Sciatic nerve (tissue), 2 donors: ENCODE measurements at places on chromosomes 16 and 17.

GRCh38 chr17:72365857-72366414 lies 245.1 kb downstream of the SOX9 start:
- DNase-seq, result no peak

DNA sequence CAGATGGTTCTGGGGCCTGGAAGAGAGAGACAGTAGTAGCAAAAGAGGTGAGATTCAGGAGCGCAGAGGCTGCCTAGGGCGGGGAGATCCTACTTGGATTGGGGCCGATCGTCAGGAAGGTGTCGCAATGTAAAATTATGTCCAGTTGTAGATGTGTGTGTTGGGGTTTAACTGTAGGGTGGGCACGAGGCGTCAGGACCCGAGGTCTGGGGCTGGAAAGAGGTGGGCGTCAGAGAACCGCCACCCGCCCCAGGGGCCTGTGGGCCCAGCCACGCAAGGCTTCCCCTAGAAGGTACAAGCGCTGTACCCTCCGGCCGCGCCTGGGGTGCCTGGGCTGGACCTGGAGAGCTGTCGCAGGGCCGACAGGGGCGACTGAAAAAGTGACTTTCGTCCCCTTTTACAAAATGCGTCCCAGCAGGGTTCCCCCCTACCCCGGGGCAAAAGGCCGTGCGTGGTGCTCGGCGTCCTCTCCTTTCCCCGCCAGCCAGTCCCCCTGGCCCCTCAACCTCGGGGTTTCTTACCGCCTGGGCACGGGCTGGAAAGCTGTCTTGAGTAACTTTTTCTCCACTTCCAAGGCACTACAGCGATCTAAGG lies 2.8 kb downstream of the IRX3 start:
- DNase-seq, result peak; percentile 54

DNA sequence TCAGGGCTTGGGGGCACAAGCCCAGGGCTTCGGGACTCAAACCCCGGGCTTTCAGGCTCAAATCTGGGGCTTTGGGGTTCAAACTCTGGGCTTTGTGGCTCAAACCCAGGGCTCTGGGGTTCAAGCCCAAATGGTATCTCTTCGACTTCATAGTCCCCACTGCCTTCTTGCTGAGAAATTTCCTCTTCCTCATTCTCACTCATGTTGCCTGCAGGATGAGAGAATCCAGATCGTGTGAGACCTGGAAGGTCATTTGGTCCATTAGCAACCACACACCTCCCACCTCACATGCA lies 576 bp downstream of the ZNF768 start:
- no peak for DNase-seq

- DNase-seq, result no peak
Measured at GRCh38 chr16:50694206-50694605, 800 bp downstream of the NOD2 start.

DNA sequence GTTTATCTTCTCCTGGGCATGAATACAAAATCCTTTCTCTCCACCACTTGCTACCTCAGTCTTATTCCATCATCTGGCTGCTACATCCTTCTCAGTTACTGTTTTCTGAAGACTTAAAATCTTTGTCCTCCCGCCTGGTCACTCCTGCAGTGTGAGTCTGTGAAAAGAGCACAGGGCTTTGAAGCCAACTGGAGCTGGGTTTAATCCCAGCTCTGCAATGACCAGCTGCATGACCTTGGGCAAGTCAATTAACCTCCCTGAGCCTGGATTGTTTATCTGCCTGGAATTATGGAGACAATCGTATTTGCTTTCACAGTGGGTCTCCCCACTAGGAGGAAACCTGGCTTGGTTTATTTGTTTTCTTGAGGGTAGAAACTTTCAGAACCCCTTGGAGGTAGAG lies 183.2 kb downstream of the GSG1L start:
- no peak for DNase-seq

DNA sequence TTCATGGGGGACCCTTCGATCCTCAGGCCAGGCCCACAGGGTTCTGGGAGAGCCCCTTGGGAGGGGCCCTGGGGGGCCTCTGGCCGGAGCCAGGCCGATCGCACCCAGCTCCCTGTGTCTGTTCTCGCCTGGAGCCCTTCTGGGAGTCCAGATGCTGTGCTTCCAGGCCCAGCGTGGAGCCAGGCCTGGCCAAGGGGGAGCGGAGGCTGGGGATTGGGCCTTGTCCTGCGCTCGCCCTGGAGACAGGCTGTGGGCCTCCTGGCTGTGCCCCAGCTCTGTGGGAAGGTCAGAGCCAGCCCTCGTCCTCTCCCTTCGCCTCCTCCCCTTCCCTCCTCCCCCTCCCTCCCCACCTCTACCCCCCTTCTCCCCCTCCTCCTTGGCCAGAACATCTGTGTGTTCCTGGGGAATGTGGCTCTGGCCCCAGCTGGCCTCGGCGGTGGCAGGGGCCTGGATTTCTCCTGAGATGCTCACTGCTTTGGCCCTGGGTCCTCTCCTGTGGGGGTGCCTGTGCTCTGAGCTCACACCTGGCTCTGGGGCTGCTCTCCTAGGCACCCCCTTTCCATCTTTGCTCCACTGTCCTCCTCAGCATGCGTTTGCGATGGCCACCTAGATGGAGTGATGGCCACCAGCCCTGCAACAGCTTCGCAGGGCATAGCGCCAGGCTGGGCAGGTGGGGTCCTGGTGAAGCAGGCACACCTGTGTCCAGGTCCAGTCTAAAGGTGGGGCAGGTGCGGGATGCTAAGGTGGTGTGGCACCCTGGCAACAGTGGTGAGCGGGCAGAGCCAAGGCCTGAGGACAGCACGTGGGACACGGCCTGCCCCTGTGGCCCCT lies 90.6 kb upstream of the CIBAR2 start:
- DNase-seq, result peak; percentile 80

DNA sequence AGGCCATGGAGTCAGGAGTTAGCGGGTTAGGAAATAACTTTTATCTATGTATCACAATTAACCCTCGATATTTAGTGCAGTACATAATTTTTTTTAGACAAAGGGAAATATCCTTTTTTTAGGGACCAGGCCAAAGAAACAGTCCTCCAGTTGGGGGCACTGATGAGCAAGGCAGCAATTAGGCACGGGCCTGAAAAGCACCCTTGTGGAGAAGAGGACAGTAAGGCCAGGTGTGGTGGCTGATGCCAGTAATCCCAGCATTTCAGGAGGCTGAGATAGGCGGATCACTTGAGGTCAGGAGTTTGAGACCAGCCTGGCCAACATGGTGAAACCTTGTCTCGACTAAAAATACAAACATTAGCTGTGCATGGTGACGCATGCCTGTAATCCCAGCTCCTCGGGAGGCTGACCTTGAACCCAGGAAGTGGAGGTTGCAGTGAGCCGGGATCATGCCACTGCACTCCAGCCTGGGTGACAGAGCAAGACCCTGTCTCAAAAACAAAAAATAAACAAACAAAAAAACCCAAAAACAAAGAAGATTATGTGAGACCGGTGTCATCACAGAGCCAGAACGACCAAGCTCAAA lies 158.3 kb upstream of the NOL11 start:
- DNase-seq, result no peak

GRCh38 chr16:9836118-9836736 lies 346.0 kb downstream of the GRIN2A start:
- DNase-seq, result no peak

- DNase-seq, result no peak
Measured at GRCh38 chr17:9181640-9182039, 160.3 kb downstream of the NTN1 start.

DNA sequence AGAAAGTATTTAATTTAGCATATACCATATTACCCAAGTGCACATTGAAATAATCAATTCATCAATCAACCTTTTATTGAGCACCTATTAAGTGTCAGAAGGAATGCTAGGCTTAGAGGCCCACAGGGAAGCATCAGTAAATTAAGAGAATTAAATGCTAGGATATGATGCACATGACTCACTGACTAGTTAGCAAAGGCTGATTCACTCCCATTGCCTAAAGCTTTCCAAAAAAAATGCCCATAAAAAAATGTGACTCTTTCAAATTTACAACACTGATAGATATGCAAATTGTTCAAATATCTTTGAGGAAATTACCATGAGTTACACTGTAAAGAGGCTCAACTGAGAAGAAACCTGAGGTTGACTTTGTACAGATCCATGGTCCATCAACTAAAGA lies 883.3 kb downstream of the CDH11 start:
- no peak for DNase-seq

GRCh38 chr17:5819921-5820685 lies 235.8 kb upstream of the NLRP1 start:
- no peak for DNase-seq

DNA sequence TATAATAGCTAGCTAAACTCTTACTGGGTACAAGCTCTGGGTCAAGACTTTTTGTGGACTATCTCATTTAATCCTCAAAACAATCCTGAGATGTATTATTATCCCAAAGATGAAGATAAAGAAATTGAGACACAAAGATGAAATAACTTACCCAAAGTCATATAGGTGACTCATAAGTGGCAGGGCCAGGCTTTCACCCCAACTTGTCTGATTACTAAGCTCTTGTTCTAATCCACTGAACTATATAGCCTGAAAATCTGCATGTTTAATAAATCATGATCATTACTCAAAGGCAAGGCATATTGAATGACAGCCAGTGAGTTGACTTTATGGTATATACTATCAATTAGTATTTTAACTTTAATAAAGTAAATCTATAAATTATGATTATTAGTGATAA lies 77.4 kb downstream of the SKAP1 start:
- no peak for DNase-seq

DNA sequence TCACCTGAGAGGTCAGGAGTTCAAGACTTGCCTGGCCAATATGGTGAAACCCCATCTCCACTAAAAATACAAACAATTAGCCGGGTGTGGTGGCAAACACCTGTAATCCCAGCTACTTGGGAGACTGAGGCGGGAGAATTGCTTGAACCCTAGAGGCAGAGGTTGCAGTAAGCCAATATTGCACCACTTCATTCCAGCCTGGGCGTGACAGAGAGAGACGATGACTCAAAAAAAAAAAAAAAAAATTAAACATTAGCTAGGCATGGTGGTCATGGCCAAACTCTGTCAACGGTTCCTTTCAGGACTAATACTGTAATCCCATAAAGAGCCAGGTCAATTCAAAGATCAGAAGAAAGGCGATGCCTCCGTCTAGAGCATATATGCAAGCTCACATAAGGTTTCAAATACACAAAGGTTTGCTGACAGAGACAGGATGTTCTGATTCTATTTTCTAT lies 2.4 kb downstream of the RNF157 start:
- DNase-seq, result no peak

- DNase-seq, result peak; percentile 77
Measured at GRCh38 chr17:40309031-40309948, at the start of gene RARA. Gene RARA, plus strand, starts transcription at chr17:40309180. Its CDS starts 22,039 bp downstream, at chr17:40331219.

- no peak for DNase-seq
Measured at GRCh38 chr16:10943064-10943353, 741 bp upstream of the DEXI start.

DNA sequence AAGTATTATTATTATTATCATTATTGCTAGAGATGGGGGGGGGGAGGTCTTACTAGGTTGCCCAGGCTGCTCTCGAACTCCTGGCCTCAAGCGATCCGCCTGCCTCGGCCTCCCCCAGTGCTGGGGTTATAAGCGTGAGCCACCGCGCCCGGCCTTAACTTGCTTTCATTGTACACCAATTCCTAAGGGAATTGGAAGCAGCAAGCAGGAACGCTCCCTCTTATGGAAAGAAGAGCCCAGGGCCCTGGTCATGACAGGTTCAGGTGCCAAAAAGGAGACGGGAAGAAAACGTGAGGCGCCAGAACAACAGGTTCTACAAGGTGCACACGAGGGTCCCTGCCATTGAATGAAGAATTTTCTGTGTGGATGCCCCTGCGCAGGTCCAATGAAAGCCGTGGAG lies 540 bp upstream of the RPL38 start:
- DNase-seq, result no peak

- no peak for DNase-seq
Measured at GRCh38 chr16:68642047-68642435, 3.1 kb upstream of the CDH3 start.

DNA sequence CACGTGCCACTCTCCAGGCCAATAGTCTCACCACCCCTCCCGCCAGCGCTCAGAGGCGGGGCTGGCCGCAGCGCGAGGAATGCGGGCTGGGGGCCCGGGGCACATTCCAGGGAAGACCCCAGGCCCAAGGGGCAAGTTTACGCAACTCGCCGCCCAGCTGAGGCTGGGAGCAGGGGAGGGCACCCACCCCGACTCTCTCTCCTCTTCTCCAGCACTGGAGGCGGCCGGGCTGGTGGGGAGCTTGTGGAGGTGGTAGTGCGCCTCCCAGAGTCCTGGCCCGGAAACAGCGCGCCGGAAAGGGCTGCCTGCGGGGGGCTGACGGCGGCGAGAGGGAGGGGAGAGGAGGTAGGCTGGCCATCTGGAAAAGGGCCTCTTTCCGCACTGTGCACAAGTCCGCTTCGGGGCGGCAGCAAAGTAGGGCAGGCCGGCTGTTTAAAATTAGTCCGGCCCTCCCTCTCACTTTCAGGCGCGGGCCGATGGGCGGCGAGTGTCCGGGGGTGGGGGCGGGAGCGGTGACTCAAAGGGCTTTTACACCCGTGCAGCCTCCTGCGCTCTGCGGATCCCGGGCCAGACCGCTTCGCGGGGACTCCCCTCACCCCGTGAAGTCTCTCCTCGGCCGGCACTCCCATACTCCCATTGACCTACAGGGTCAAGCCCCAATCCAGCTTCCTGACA lies 1.1 kb downstream of the FHOD1 start:
- DNase-seq, result peak; percentile 87

- DNase-seq, result no peak
Measured at GRCh38 chr16:76303637-76304314, 26.6 kb downstream of the CNTNAP4 start.

DNA sequence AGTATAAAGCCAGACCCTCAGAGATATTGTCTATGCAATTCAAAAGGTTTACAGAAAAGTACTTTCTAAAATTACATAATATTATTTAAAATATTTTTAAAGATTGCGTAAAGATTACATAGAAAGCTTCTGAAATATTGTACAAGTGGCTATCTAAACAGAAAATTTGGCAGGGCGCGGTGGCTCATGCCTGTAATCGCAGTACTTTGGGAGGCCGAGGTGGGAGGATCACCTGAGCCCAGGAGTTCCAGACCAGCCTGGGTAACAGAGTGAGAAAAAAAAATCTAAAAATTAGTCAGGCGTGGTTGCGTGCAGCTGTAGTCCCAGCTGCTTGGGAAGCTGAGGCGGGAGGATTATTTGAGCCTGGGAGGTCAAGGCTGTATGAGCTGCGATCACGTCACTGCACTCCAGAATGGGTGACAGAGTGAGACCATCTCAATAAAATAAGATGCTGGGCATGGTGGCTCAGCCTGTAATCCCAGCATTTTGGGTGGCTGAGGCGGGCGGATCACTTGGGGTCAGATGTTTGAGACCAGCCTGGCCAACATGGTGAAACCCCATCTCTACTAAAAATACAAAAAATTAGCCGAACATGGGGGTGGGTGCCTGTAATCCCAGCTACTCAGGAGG lies 18.1 kb downstream of the UBN1 start:
- DNase-seq, result no peak

DNA sequence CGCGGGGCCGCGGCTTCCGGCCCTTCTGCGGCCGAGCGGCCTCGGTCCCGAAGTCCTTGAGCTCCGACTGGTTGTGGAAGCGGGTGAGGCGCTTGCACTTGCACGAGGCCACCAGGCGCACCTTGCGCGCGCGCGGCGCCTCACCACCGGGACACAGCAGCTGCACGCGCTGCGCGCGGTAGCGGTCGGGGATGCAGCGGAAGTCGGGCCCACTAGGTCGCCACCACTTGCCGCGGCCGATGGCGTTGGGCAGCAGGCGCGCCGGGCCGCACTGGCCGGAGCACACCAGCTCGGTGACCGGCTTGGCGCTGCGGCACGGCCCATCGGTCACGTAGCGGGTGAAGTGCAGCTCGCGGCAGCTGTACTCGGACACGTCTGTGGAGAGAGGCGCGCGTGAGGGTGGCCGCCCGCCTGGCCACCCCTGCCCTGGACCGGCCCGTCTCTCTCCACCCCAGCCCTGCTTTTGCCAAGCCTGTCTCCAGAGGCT lies 3.2 kb downstream of the SOST start:
- no peak for DNase-seq
